GM19239 (cell line): ENCODE measurements at places on chromosomes 2 and 18.

GRCh38 chr18:11591957-11592356 is 17.4 kb upstream of the SLC35G4 start:
- no peak for DNase-seq

GRCh38 chr18:10481831-10482230 is 27.4 kb downstream of the APCDD1 start:
- no peak for DNase-seq

GRCh38 chr2:197259470-197259999 is 51.0 kb downstream of the ANKRD44 start:
- DNase-seq, result no peak

GRCh38 chr2:68171684-68172083 is 14.0 kb downstream of the PNO1 start:
- DNase-seq, result no peak

DNA sequence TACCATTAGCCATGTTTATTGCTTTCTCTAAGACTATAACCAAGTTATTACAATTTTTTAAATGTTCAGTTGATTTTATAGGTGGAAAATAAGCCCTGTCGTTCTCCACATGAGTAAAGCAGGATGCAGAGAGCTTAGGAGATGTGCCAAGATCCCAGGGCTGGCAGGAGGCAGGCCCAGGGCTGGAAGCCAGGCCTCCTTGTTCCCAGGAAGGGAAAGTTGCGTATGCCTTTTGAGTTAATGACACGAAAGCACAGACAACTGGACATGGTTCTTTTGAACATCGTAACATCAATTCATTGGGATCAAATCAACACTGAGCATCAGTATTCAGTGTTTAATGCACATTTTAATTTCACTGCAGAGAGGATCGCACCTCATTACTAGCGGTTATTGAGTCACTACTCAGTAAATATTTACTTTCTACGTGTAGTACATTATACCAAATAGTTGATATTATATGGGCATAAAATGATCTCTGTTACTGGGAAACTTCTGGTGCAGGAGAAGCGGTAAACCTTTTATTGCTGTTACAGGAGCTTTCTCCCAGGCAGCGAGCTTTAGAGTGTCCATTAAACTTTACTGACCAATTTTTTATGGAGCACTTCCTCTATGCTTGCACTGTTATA is 60.0 kb downstream of the RNF144A start:
- no peak for DNase-seq

GRCh38 chr18:74806700-74807416 is 209.2 kb downstream of the ZNF407 start:
- peak; percentile 36 for DNase-seq

DNA sequence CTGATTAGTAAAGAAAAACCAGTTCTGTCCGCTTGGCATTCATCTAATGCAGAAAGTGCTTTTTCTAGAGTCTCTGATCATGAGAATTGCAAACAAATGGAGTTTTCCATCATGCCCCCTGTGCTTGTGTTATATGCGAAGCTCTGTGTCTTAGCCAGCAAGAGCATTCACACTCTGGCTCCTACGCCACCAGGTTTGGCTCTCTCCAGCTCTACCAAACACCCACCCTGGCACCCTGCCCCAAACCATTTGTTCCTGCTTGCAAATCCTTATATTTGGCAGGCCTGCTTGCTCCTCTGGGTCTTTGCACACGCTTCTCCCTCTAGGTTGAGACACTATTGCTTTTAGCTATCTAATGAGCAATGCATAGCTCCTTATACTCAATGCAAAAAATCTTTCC is 204.1 kb upstream of the CYRIA start:
- no peak for DNase-seq

DNA sequence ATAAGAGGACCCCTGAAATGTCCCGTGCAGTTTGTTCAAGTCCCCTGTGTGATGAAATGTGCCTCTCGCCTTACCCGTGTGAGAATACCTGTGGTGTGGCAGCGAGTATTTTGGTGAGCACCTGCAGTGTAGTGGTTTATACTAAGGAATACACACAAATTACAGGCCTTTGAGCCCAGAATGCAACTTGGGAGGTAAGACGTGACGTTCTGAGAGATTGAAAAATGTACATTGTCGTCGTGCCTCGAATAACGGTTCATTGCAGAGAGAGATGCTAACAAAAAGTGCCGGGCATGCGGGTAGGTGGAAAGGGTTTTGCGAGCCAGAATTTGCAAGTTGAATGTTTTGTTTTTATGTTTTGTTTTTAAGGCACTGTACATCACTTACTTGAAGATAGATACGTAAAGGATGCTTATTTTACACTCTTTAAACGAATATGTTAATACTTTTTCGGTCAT is 867 bp downstream of the RBBP8 start:
- DNase-seq, result no peak

DNA sequence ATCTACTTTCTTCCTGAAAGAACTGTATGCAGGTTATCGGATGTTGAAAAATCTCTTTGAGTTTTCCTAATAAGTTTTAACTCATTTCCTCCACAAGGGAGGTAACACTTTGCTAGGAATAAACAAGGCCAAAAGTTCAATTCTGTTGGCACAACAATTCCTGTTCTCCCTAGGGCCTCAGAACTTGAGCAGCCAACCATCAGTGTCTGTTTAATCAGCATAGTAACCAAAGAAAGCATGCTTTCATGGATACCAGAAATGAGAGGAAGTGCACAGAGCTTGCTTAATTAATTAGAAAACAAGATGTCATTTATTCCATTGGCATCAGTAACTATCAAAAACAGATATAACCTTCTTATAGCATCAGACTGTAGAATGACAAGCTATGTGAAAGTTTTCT is 503.2 kb upstream of the CNTNAP5 start:
- no peak for DNase-seq

- no peak for DNase-seq
These were observed 114.7 kb downstream of the SH3BP4 start for GRCh38 chr2:235066490-235066889.

DNA sequence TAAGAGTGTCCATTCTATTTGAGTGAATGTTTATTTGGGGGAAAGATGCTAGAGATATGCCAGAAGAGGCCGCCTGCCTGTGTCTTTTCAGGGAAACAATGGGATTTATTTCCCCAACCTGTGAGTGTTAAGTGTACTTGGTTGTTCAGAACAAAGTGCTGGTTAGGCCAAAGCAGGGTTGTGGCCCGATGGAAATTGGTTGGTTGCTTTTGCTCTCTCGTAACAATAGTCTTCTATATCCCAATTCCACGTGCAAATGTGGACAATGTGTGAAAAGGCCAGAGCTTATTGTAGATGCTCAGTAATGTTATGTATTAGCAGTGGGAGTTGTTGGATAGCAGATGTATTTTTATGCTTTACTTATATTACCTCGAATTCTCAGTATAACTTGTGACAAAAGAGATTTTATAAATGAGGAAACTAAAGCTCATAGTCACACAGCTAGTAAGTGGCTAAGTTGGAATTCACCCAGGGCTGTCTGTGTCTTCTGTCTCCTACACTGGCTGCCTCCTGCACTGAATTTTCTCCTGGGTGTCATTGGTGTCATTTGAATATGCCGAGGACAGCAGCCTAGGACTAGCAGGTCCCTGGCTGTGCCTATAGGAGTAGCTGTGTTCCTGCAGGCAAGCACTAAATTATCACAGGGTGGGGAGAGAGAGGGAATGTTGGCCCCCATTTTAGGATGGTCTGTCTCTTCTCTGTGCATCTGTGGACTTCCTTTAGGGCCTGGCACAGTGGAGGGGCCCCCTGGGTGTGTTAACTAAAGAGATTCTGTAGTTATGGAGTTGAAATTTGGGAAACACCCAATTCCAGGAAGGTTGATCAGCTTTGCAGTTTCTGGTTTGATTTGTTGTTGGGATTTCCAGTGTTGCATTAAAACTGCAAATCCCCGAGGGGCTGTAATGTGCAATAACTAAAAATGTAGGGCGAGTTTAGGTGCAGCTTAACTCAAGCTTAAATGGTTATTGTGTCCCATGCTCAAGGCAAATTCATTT is 21.6 kb downstream of the GPD2 start:
- no peak for DNase-seq

DNA sequence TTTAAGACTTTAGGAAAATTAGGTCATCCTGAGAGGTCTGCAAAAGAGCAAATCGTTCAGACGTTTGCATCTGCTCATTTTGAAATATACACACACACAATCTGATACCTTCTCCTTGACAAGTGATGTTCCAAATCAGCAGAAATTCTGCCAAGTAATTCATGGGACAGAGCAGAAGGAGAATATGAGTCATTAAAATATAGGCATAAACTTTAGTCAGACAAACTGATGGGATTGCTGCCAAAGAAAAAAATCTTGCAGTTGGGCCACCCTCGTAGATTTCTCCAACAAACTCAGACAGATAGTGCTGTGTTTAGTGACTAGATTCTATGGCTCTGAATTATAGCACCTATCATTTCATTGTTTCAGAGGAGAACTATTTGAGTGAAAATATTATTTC is 336.3 kb downstream of the NYAP2 start:
- no peak for DNase-seq

DNA sequence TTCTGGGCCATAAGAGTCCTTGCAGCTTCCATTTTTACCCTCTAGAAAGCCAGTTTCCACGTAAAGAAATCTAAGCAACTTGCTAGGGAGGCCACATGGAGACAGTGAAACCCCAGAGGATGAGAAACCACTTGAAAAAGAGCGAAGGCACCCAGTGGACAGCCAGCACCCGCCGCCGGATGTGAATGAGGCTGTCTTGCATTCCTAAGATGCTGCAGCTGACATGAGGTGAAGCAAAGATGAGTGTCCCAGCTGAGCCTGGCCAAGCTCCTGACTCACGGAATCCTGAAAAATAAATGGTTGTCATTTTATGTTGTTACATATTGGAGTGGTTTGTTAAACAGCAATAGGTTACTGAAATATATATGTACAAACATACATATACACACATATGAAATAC is 65.9 kb upstream of the STPG4 start:
- no peak for DNase-seq

DNA sequence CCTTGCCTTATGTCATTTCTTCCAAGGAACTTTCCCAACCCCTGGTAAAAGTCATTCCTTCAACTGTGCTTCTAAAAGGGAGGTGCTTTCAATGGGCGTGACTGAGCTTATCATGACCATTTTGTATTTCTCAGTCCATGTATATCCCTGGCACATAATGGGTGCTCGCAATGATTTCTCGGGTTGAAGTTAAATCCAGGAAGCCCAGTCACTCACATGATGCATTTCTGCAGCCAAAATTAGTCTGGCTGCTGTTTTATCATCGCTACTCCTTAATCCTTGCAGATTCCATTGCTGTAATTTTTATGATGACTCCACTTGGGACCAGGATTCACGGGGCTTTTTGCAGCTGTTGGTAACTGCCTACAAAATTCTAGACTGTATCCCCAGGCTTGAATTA is 25.9 kb upstream of the RFX8 start:
- no peak for DNase-seq

DNA sequence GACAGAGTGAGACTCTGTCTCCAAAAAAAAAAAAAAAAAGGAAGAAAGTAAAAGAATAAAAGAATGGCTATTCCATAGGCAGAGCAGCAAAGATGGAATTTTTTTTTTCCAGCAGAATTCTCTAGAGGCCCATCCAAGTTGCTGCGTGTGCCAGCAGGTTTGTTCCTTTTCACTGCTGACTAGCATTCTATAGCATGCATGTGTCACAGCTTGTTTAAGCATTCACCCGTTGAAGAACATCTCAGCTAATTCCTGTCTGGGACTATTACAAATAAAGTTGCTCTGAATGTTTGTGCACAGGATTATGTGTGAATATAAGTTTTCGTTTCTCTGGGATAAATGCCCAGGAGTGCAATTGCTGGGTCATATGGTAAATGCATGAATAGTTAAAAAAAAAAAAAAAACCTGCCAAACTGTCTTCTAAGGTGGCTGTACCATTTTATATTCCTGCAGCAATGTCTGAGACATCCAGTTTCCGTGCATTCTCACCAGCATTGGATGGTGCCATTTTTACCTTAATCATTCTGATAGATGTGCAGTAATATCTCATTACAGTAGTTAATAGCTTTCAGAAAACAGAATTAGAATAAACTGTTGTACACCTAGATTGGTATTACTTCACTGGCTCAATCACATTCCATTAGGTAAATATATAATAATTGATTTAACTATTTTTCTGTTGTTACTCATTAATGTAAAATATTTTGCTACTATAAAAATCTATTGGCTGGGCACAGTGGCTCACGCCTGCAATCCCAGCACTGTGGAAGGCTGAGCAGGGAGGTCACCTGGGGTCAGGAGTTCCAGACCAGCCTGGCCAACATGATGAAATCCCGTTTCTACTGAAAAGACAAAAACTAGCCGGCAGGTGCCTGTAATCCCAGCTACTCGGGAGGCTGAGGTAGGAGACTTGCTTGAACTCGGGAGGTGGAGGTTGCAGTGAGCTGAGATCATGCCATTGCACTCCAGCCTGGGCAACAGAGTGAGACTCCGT is 47.5 kb upstream of the ASAP2 start:
- DNase-seq, result no peak

GRCh38 chr18:80022613-80023012 is 11.6 kb upstream of the RBFA start:
- no peak for DNase-seq

DNA sequence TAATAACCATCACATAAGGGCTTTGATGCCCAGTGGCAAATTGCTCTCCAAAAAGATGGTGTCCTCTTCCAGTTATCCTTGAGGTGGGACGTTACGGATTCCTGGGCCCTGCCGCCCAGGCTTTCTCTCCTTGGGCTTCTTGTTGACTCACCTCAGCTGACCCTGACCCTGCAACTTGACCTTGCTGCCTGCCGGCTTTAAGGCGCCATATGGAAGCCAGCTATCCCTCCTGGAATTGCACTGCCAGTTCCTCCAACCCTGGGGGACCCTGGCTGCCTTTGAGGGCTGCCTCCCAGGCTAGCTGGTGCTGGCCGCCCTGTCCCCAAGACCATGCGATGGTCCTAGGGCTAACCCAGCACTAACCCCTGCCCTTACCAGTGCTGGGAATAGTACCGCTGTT is 28.3 kb upstream of the B3GNT7 start:
- no peak for DNase-seq

DNA sequence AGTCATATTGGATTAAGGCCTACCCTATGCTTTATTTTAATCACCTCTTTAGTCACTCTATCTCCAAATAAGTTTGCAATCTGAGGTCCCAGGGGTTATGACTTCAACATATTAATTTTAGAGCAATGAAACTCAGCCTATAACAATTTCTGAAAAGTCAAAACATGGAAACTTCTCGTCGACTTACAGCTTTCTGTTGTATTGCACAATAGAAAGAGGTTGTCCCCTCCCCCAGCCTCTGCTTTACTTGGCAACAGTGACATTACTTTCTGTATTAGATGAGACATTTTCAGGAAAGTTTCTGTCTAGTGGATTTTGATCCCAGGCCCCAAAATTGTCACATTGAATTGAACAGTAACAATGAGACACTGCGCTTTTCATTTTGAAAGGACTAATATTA is 326.4 kb downstream of the THSD7B start:
- DNase-seq, result no peak

GRCh38 chr2:216651351-216651881 is 18.2 kb downstream of the IGFBP2 start:
- DNase-seq, result no peak

- no peak for DNase-seq
These were observed 218.0 kb downstream of the DYSF start for GRCh38 chr2:71671203-71671854.

DNA sequence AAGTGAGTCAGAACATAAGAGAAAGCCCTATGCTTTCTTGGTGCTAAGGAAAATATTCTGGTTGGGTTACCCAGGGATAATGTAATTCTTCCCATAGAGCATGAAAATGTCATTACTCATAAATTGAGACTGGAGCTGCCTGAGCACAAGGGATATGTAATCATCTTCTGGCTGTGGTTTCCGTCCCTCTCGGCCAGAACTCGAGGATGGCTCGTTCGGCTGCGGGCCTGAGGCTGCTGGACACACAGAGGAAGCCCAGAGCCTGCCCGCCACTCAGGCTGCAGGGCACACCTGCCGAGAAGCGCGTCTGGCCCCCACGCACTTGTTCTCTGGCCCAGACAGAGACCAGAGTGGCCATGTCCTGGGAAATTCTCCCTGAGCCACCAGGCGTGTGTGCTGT is 104.9 kb downstream of the ASAP2 start:
- DNase-seq, result no peak
